Activated naive CD4-positive, alpha-beta T cell treated with anti-CD3 and anti-CD28 coated beads, Interleukin-2, amount 10 ng/mL, durations not matched to agents 7 days and 5 days (primary cell): ENCODE measurements at places on chromosomes 4 and X.

GRCh38 chr4:139628184-139629012 is 37.2 kb upstream of the MGST2 start:
- no peak overlapping the region for H3K4me3 ChIP-seq
- no peaks in the 10 kb centered on the region for H3K36me3 ChIP-seq
- no peak for DNase-seq
- no peak overlapping the region for H3K27ac ChIP-seq

- no peaks in the 10 kb centered on the region for H3K27me3 ChIP-seq
- no peak for DNase-seq
- H3K4me1 ChIP-seq: no peaks in the 10 kb centered on the region
Observed at GRCh38 chr4:112765317-112765974, 128.5 kb downstream of the LARP7 start.

DNA sequence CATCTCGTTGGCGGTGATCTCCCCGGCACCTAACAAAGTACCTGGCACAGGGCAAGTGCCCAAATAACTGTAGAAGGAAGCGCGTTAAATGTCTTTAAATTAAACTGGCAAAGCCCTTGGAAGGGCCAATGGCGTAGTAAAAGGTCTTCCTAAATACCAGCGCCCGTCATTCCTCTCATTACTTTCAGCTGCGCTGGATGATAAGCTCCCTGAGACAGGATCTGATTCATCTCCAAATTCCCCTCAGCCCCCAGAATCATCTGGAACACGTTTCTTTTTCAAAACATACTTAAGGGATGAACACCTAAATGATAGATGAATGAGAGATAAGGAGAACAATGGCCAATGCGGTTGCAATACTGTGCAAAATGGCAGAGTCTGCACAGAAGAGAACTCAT is 95.1 kb downstream of the AFAP1 start:
- no peak for DNase-seq
- H3K4me1 ChIP-seq: peaks cover 24% of the 10 kb centered on the region
- no peak overlapping the region for H3K4me3 ChIP-seq

GRCh38 chrX:101229170-101229569 is 9.6 kb downstream of the DRP2 start:
- no peak overlapping the region for H3K27ac ChIP-seq
- no peaks in the 10 kb centered on the region for H3K4me1 ChIP-seq
- no peaks in the 10 kb centered on the region for H3K36me3 ChIP-seq
- H3K27me3 ChIP-seq: no peaks in the 10 kb centered on the region

DNA sequence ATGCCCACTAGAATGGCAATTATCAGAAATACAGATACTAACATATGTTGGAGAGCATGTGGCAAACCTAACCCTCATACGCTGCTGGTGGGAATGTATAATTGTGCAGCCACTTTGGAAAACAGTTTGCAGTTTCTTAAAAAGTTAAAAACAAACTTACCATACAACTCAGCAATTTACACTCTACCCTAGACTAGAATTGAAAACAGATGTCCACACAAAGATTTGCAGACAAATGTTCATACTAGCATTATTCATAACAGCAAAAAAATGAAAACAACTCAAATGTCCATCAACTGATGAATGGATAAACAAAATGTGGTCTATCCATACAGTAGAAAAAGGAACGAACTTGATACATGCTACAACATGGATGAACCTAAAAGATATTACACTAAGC is 64.4 kb downstream of the SLC9A7 start:
- no peaks in the 10 kb centered on the region for H3K36me3 ChIP-seq
- no peak overlapping the region for H3K4me3 ChIP-seq
- no peak overlapping the region for H3K27ac ChIP-seq
- DNase-seq: no peak
- no peaks in the 10 kb centered on the region for H3K4me1 ChIP-seq
- H3K27me3 ChIP-seq: no peaks in the 10 kb centered on the region

DNA sequence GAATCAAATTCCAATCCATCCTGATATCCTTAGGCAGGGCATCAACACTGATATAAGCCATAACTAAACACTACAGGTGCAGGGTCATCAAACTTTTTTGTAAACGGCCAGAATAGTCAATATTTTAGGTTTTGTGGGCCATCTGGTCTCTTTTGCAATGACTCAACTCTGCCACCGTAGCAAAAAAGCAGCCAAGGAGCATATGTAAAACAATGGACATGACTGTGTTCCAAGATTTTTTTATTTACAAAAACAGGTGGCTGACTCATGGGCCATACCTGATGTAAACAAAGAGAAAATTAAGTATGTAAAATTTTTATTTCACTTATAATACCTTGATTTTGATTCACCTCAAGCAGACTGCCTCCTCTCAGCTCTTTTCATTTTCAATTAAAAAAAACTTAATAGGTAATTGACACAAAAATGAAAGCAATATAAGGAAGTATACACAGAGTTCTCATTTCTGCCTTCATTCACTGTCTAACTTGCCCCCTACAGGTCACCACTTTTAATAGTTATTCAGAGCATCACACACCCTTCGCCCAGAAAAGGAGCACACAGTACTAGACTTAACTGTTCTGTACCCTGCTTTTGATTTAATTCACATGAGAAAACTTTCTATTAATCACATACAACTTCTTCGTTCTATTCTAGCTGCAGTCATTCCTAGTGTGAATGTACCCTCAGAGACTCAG is 35.3 kb upstream of the GPM6B start:
- no peaks in the 10 kb centered on the region for H3K27me3 ChIP-seq
- H3K36me3 ChIP-seq: no peaks in the 10 kb centered on the region
- DNase-seq: no peak
- H3K27ac ChIP-seq: no peak overlapping the region

GRCh38 chr4:151940926-151941617 is 180.3 kb upstream of the GATB start:
- peaks cover 18% of the 10 kb centered on the region for H3K4me1 ChIP-seq
- peaks cover 7% of the 10 kb centered on the region for H3K36me3 ChIP-seq
- no peaks in the 10 kb centered on the region for H3K27me3 ChIP-seq
- no peak overlapping the region for H3K4me3 ChIP-seq
- no peak for DNase-seq

- no peak for DNase-seq
- no peaks in the 10 kb centered on the region for H3K36me3 ChIP-seq
- peaks cover 21% of the 10 kb centered on the region for H3K4me1 ChIP-seq
- no peaks in the 10 kb centered on the region for H3K27me3 ChIP-seq
- no peak overlapping the region for H3K27ac ChIP-seq
Observed at GRCh38 chr4:54959651-54960116, 165.7 kb downstream of the KDR start.

- H3K27me3 ChIP-seq: no peaks in the 10 kb centered on the region
- H3K36me3 ChIP-seq: peaks cover 74% of the 10 kb centered on the region
- no peak overlapping the region for H3K4me3 ChIP-seq
- H3K4me1 ChIP-seq: no peaks in the 10 kb centered on the region
Observed at GRCh38 chr4:1973661-1974060, 35.1 kb downstream of the NELFA start.

- peak; percentile 83 for DNase-seq
- H3K36me3 ChIP-seq: peaks cover 42% of the 10 kb centered on the region
- H3K4me3 ChIP-seq: peak overlapping the region; percentile 71
- H3K27me3 ChIP-seq: no peaks in the 10 kb centered on the region
- peak overlapping the region; percentile 96 for H3K27ac ChIP-seq
Observed at GRCh38 chr4:83217721-83218522, 66.7 kb downstream of the COQ2 start.

- H3K4me3 ChIP-seq: no peak overlapping the region
- H3K27me3 ChIP-seq: peaks cover 7% of the 10 kb centered on the region
- no peaks in the 10 kb centered on the region for H3K4me1 ChIP-seq
- no peak for DNase-seq
- H3K27ac ChIP-seq: no peak overlapping the region
Observed at GRCh38 chr4:81736324-81736723, 264.6 kb upstream of the RASGEF1B start.

GRCh38 chr4:101142259-101142658 is 205.1 kb downstream of the PPP3CA start:
- DNase-seq: no peak
- H3K4me3 ChIP-seq: no peak overlapping the region
- peaks cover 3% of the 10 kb centered on the region for H3K36me3 ChIP-seq
- no peaks in the 10 kb centered on the region for H3K27me3 ChIP-seq

- no peak for DNase-seq
- H3K4me3 ChIP-seq: no peak overlapping the region
- H3K27ac ChIP-seq: no peak overlapping the region
- H3K27me3 ChIP-seq: no peaks in the 10 kb centered on the region
- no peaks in the 10 kb centered on the region for H3K36me3 ChIP-seq
Observed at GRCh38 chr4:139245590-139245989, 34.4 kb downstream of the MGARP start.

DNA sequence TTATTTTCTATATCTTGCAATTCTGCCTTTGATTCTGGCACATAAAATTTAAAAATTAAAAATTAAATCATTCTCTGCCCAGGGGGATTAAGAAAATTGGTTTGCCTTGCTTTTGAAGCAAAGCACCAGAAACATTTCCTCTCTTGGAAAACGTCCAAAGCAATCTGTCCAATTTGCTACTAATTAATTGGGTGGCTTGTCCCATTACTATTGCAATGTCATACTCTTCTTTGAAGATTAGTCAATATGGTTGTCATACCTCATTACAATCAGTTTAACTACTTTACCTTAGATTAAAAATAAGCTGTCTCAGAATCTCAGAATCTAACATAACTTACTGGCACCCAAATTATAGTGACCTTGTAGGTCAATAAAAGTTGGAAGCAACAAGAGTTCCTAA is 208.8 kb downstream of the TMA16 start:
- H3K4me3 ChIP-seq: no peak overlapping the region
- no peak overlapping the region for H3K27ac ChIP-seq
- no peaks in the 10 kb centered on the region for H3K36me3 ChIP-seq
- no peaks in the 10 kb centered on the region for H3K4me1 ChIP-seq
- H3K27me3 ChIP-seq: no peaks in the 10 kb centered on the region

GRCh38 chr4:124946696-124947095 is 234.2 kb upstream of the ANKRD50 start:
- no peaks in the 10 kb centered on the region for H3K27me3 ChIP-seq
- no peaks in the 10 kb centered on the region for H3K4me1 ChIP-seq
- H3K36me3 ChIP-seq: no peaks in the 10 kb centered on the region

GRCh38 chr4:138177278-138177968 is 64.7 kb downstream of the SLC7A11 start:
- no peaks in the 10 kb centered on the region for H3K27me3 ChIP-seq
- no peaks in the 10 kb centered on the region for H3K4me1 ChIP-seq
- H3K36me3 ChIP-seq: no peaks in the 10 kb centered on the region
- no peak overlapping the region for H3K27ac ChIP-seq
- H3K4me3 ChIP-seq: no peak overlapping the region

- peaks cover 17% of the 10 kb centered on the region for H3K4me1 ChIP-seq
- no peaks in the 10 kb centered on the region for H3K27me3 ChIP-seq
- no peak overlapping the region for H3K4me3 ChIP-seq
- DNase-seq: no peak
- peaks cover 26% of the 10 kb centered on the region for H3K36me3 ChIP-seq
Observed at GRCh38 chr4:15744016-15744545, 34.0 kb upstream of the CD38 start.

DNA sequence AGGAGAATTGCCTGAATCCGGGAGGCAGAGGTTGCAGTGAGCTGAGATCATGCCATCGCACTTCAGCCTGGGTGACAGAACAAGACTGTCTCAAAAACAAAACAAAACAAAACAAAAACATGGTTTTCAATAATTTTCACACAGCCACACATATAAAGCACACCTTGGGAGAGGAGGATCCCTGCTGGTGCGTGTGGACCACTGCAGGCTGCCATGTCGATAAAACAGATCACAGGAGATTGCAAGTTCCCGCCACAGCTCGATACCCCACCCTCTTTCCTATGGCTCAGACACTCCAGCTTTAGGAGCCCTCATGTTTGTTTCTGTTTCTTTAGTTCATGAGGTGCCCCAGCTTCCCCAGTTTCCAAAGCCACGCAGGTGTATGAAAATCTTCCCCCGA is 31.3 kb upstream of the CLDN24 start:
- peaks cover 10% of the 10 kb centered on the region for H3K4me1 ChIP-seq
- H3K36me3 ChIP-seq: no peaks in the 10 kb centered on the region
- DNase-seq: no peak
- peaks cover 14% of the 10 kb centered on the region for H3K27me3 ChIP-seq
- H3K4me3 ChIP-seq: no peak overlapping the region

GRCh38 chr4:38090455-38091246 is 130.5 kb downstream of the PTTG2 start:
- peaks cover 46% of the 10 kb centered on the region for H3K36me3 ChIP-seq
- H3K4me1 ChIP-seq: peaks cover 16% of the 10 kb centered on the region
- DNase-seq: no peak

- peaks cover 3% of the 10 kb centered on the region for H3K27me3 ChIP-seq
- DNase-seq: no peak
- H3K27ac ChIP-seq: no peak overlapping the region
- H3K4me3 ChIP-seq: no peak overlapping the region
Observed at GRCh38 chr4:40516651-40517050, 113.0 kb downstream of the RBM47 start.

DNA sequence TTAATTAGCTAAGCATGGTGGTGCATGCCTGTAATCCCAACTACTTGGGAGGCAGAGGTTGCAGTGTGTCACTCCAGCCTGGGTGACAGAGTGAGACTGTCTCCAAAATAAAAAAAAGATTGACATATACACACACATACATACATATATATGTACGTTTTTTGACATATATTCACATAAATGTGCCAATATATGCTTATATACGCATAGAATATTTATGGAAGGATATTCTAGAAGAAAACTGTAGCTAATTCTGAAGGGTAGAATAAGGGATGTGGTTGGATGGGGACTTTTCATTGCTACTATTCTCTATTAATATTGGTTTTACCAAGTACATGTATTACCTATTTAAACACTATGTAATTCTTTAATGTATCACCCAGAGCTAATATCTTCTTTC is 19.7 kb downstream of the ZGRF1 start:
- H3K27me3 ChIP-seq: no peaks in the 10 kb centered on the region
- no peak overlapping the region for H3K27ac ChIP-seq
- no peak for DNase-seq
- H3K4me1 ChIP-seq: no peaks in the 10 kb centered on the region

DNA sequence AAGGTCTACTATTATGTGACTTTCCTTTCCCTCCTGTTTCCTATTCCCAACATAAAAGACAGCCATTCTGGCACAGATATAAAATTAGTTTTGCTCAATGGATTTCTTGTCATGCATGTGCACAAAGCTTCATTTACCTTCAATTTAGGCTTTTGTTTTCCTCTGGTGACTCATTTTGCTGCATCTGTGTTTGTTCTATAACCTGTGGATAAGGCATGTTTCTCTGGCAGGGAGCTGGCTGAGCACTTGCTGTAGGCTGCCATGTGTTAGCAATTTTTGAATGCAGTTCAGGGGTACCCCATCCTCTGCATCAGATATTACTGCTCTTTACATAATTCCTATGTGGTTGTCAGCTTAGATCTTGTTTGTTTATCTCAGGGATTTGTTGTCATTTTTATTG is 202.8 kb upstream of the GRID2 start:
- no peak for DNase-seq
- no peak overlapping the region for H3K4me3 ChIP-seq
- no peak overlapping the region for H3K27ac ChIP-seq
- H3K4me1 ChIP-seq: no peaks in the 10 kb centered on the region
- no peaks in the 10 kb centered on the region for H3K27me3 ChIP-seq
